ENCODE measurements at places on chromosomes 12 and 14. TPM values are rescaled to one million over a fixed set of nuclear protein-coding genes. Genes with fewer than 3 reads are reported as not detected.

Gene DIO3
- total RNA-seq, result 2.9 TPM

Gene FOXN4
- 0.41 TPM for total RNA-seq

DNA sequence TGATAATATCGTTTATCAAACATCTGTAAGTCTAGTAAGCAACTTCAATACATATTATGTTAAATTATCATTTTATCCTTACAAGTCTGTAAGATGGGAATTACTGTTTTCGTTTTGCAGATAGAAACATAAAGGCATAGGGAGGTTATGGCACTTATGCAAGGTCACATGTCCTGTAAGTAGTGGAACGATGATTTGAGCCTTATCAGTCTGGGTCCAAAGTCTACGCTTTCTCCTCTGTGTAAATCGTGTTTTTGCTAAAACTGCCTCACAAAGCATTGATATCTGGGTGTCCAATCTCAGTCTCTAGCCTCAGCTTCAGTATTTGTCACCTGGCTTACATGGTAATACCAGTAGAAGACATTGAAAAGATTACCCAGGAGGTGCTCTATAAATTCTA lies 174.9 kb upstream of the RASSF8 start:
- no peak for DNase-seq
- no peaks in the 10 kb centered on the region for H3K36me3 ChIP-seq
- no peaks in the 10 kb centered on the region for H3K4me1 ChIP-seq
- no peak overlapping the region for H3K4me3 ChIP-seq
- H3K27me3 ChIP-seq, result no peaks in the 10 kb centered on the region
- H3K27ac ChIP-seq, result no peak overlapping the region

Gene OAS2
- total RNA-seq, result 3.0 TPM

- H3K27me3 ChIP-seq, result no peaks in the 10 kb centered on the region
- no peak overlapping the region for H3K27ac ChIP-seq
- no peak overlapping the region for H3K4me3 ChIP-seq
- no peak for DNase-seq
These were observed 137.0 kb upstream of the PZP start for GRCh38 chr12:9345171-9345570.

Gene PROX2
- total RNA-seq, result not detected

DNA sequence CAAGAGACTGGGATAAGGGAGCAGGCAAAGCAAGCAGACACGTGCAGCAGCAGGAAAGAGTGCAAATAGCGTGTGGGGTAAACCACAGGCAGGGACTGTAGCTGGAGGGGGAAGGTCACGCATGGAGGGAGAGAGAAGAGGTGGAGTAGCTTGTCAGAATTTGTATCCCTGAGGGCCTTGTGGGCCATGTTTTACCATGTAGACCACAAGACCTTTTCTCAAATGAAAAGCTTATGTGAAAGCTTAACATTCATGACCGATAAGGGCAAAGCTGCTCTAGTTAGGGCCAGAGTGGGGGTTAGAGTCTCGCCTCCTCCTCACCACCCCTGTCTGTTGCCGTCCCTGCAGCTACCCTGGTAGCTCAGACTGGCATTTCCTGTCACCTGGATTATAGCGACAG lies 152.9 kb upstream of the E2F7 start:
- H3K27me3 ChIP-seq, result no peaks in the 10 kb centered on the region
- no peak overlapping the region for H3K27ac ChIP-seq
- no peak overlapping the region for H3K4me3 ChIP-seq
- no peaks in the 10 kb centered on the region for H3K4me1 ChIP-seq
- H3K36me3 ChIP-seq, result no peaks in the 10 kb centered on the region
- no peak for DNase-seq

- no peaks in the 10 kb centered on the region for H3K27me3 ChIP-seq
- H3K36me3 ChIP-seq, result no peaks in the 10 kb centered on the region
- H3K27ac ChIP-seq, result no peak overlapping the region
- no peaks in the 10 kb centered on the region for H3K4me1 ChIP-seq
- H3K4me3 ChIP-seq, result no peak overlapping the region
These were observed 12.5 kb upstream of the MARK3 start for GRCh38 chr14:103372552-103373304.

DNA sequence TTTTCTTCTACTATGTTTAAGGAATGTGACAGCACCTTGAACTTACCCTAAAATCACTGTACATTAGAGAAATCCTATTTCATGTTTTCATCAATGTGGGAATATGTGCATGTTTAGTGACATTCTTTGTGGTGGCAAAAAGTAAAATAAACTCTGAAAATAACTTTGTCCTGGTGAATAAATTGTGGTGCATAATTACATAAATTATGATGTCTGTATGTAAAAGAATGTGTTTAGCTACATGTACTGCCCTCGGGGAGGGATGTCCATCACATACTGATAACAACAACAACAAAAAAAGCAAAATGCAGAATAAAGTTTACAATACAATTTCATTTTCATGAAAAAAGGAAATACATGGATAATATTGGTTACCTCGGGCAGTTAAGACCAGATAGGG lies 157.3 kb downstream of the METTL25 start:
- no peak overlapping the region for H3K4me3 ChIP-seq
- no peak overlapping the region for H3K27ac ChIP-seq
- no peaks in the 10 kb centered on the region for H3K36me3 ChIP-seq
- H3K27me3 ChIP-seq, result no peaks in the 10 kb centered on the region
- DNase-seq, result no peak

- no peak for DNase-seq
- H3K36me3 ChIP-seq, result no peaks in the 10 kb centered on the region
- H3K4me3 ChIP-seq, result peak overlapping the region; percentile 57
These were observed 2.9 kb downstream of the GSG1 start for GRCh38 chr12:13100605-13100881.

Gene KRT72
- total RNA-seq, result not detected

DNA sequence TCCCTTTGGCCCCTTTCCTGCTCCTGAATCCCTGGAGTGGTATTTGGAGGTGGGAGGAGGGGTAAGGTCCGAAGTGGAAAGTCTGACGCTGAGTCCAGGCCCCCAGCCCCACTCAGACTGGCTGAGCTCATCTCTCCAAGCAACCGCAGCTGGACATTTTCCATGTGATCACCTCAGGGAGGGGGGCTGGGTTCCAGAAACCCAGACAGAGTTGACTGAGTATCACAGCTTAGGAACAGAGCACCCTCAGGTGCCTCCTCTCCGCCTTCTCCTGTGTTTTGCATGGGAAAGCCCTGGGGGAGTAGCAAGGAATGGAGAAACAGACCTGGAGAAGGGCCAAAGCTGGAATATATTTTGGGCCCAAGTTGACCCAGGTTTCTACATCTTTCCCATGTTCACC lies 8.0 kb upstream of the ITGA5 start:
- H3K4me3 ChIP-seq, result no peak overlapping the region
- no peaks in the 10 kb centered on the region for H3K36me3 ChIP-seq
- peak overlapping the region; percentile 100 for H3K27ac ChIP-seq
- no peak for DNase-seq
- no peaks in the 10 kb centered on the region for H3K27me3 ChIP-seq
- peaks cover 96% of the 10 kb centered on the region for H3K4me1 ChIP-seq

Gene CAPZA3
- not detected for total RNA-seq

- H3K27ac ChIP-seq, result no peak overlapping the region
- no peak for DNase-seq
- no peaks in the 10 kb centered on the region for H3K4me1 ChIP-seq
These were observed 379.2 kb downstream of the GRIN2B start for GRCh38 chr12:13602172-13602571.

- H3K4me1 ChIP-seq, result no peaks in the 10 kb centered on the region
- H3K27ac ChIP-seq, result no peak overlapping the region
- DNase-seq, result no peak
- no peaks in the 10 kb centered on the region for H3K36me3 ChIP-seq
- no peaks in the 10 kb centered on the region for H3K27me3 ChIP-seq
These were observed 125.9 kb downstream of the ALX1 start for GRCh38 chr12:85405781-85406522.

GRCh38 chr12:46181465-46181864 lies 87.4 kb downstream of the SLC38A1 start:
- H3K27ac ChIP-seq, result no peak overlapping the region
- no peaks in the 10 kb centered on the region for H3K27me3 ChIP-seq
- no peak for DNase-seq
- no peak overlapping the region for H3K4me3 ChIP-seq
- peaks cover 15% of the 10 kb centered on the region for H3K4me1 ChIP-seq
- no peaks in the 10 kb centered on the region for H3K36me3 ChIP-seq

DNA sequence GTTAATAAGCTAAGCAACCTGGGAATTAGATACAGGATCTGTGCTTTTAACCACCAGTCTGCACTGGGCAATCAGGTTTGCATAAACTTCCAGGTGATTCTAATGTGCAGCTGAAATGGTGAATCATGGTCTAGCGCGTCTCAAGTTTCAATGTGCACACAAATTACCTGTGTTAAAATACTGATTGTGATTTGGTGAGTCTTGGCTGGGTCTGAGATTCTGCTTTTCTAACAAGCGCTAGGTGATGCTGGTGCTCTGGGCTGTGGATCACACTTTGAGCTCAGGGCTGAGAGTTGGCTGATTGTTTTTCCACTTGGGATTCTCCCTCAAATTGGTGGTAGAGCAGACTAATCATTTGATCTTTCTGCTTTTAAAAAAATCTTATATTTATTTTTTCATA lies 124.8 kb downstream of the C12orf75 start:
- no peaks in the 10 kb centered on the region for H3K36me3 ChIP-seq
- DNase-seq, result no peak
- H3K4me1 ChIP-seq, result no peaks in the 10 kb centered on the region
- H3K4me3 ChIP-seq, result no peak overlapping the region

Gene HOXC4
- total RNA-seq, result 1.2 TPM

DNA sequence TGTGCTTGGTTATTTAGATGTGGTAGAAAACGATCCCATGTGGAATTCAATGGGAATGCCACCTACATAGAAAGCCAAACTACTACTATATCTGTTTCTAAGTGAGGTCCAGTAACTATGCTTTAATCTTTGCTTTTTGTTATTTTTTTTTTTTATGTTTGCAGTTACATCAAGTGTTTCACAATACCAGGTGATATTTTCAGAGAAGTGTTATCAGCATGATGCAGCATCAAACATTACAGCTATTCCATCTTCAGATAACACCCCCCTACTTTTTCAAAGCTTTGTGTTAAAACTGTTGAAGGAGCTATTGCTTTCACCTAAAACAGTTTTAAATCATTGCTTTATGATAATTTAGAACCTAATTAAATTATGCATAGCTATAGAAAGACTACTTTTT lies 163.8 kb upstream of the SLC16A7 start:
- no peak overlapping the region for H3K27ac ChIP-seq
- no peak for DNase-seq
- no peak overlapping the region for H3K4me3 ChIP-seq
- no peaks in the 10 kb centered on the region for H3K36me3 ChIP-seq
- no peaks in the 10 kb centered on the region for H3K4me1 ChIP-seq

Gene NRXN3
- total RNA-seq, result 43.9 TPM
